ENCODE measurements at places on chromosomes 7 and 10. TPM values are rescaled to one million over a fixed set of nuclear protein-coding genes. Genes with fewer than 3 reads are reported as not detected.

DNA sequence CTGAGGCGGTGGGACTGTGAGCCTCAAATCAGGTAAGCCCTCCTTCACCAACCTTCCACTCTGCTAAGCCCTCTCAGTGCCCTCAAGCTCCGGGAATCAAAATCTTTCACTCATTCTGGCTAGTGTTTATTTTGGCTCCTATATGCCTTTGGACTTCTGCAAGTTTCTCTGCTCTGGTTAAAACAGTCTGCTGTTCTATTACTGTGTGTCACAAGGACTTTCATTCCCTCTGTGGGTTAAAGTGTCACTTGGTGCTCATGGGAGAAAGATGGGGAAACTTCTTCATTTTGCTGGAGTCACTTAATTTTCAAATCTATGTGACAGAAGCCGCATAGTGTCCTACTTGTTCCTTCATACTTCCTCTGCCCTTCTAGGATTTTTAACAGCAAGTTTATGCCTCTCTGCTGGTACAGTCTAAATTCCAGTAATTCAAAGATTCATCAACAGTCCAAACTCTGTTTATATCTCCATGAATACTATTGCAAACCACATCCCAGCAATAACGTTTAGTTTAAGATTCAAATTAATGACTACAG is 61.3 kb downstream of the CD36 start:
- H3K27ac ChIP-seq: no peak overlapping the region
- H3K4me1 ChIP-seq: peaks cover 10% of the 10 kb centered on the region
- H3K4me3 ChIP-seq: no peak overlapping the region
- DNase-seq: no peak

The PITX3 gene
- total RNA-seq: 0.85 TPM

The GIMAP7 gene
- 16.8 TPM for total RNA-seq

The GUSB gene
- 15.4 TPM for total RNA-seq

DNA sequence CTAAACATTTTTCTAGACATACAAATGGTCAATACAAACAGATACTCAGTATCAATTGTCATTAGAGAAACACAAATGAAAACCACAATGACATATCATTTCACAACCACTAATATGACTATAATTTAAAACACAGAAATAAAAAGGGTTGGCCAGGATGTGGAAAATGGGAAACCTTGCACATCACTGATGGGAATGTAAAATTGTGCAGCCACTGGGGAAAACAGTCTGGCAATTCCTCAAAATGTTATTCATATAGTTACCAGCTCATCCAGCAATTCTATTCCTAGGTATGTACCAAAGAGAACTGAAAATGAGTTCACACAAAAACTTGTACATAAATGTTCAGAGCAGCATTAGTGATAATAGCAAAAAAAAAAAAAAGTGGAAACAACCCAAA is 106.1 kb upstream of the LRRTM3 start:
- no peaks in the 10 kb centered on the region for H3K27me3 ChIP-seq
- DNase-seq: no peak
- no peaks in the 10 kb centered on the region for H3K4me1 ChIP-seq
- no peak overlapping the region for H3K27ac ChIP-seq
- no peaks in the 10 kb centered on the region for H3K36me3 ChIP-seq

The PPP2R2D gene
- total RNA-seq: 38.2 TPM

- DNase-seq: no peak
- no peak overlapping the region for H3K4me3 ChIP-seq
- no peaks in the 10 kb centered on the region for H3K27me3 ChIP-seq
- H3K27ac ChIP-seq: no peak overlapping the region
- no peaks in the 10 kb centered on the region for H3K36me3 ChIP-seq
Observed at GRCh38 chr7:26704786-26705185, 159.6 kb downstream of the SKAP2 start.

The CCNJ gene
- total RNA-seq: 2.4 TPM

The PDSS1 gene
- total RNA-seq: 4.2 TPM

DNA sequence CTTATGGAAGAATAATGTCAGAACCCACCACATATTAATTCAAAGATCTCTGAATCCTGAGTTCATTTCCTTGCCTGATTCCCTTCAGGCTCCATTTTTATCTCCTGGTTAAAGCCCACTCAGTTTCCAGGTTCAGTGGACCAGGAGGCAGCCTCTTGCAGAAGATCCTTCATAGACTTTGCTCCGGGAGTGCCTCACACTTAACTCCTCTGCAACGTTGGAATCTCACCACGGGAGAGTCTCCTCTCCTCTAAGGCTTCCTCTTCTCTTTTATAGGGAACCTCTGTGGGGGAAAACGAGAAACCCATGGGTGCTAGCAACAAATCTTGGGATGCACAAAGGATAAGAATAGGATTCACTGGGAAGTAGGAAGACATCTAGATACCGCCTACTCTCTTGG is 1.7 kb upstream of the BLOC1S2 start:
- peaks cover 39% of the 10 kb centered on the region for H3K4me1 ChIP-seq
- H3K27ac ChIP-seq: no peak overlapping the region
- H3K4me3 ChIP-seq: no peak overlapping the region
- H3K36me3 ChIP-seq: no peaks in the 10 kb centered on the region
- DNase-seq: no peak

The CYP3A5 gene
- total RNA-seq: not detected

Data from left ventricle myocardium inferior (tissue), 1 donor.